ENCODE measurements at places on chromosomes 7 and 10.

GRCh38 chr10:114755537-114755936, 66.0 kb upstream of the FHIP2A start:
- no peak for DNase-seq

DNA sequence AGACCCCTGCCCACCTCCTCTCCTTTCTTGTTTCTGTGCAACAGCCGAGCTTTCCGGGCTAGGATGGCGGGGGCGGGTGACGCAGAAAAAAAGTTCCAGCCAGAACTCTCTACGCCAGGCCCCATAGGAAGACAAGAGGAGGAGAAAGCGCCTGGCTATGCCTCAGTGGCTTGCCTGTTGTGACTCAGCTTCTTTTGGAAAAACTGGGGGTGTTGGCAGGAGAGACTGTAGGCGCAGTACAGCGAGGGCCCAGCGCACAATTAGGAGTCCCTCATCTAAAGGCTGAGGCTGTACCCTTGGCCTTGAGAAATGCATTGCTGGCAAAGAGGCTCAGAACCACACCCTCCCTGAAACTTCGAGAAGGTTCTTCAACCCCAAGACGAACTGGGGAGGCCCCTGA, 28.0 kb upstream of the KPNA7 start:
- no peak for DNase-seq

DNA sequence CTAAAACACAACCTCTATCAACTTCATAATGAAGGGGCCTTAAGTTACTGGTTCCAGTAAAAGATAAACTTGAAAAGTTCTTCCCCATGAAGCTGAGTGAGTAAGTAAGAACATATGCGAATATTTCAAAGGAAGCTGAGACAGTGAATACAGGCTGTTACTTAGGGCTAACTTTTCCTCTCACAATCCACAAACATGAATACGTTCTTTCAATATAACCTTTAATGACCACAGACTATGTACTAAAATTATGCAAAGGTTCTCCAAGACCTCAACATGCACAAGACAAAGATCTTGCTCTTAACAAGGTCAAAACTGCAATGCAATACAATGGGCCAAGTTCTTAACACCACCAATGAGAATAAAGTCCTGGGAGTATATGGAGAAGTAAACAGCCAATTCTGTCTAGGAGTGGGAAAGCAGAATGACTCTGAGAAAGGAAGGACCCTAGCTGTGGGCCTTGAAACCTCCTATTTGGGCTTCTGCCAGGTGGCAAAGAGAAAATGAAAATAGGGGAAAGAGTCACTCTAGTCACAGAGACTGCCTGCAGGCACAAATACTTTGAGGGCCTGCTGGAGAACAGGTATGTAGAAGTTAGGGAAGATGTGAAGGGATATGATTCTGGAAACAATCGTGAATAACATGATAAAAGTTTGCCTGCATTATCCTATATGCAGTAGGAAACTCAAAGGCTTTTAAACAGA, 43.7 kb downstream of the OSBPL3 start:
- DNase-seq: no peak

DNA sequence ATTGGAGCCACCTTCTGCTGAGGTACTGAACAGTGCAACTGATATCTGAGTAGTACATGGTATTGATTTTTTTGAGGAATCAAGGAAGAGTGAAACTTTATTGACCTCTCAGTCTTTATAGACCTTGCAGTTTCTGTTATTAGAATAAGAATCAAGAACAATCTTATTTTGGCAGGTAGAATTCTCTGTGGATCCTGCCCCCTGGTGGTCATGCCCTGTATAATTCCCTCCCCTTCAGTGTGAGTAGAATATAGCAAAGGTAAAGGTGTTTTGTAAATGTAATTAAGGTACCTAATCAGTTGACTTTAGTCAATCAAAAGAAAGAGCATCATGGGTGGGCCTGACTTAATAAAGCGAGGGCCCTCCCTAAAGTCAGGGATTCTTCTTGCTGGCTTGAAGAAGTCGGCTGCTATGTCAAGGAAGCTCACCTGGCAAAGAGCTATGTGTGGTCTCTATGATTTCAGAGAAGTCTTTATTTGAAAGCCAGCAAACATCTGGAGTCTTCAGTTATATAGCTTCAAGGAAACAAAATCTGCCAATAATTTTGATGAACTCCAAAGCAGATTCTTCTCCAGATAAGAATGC, 142.8 kb downstream of the LSM5 start:
- DNase-seq: no peak

DNA sequence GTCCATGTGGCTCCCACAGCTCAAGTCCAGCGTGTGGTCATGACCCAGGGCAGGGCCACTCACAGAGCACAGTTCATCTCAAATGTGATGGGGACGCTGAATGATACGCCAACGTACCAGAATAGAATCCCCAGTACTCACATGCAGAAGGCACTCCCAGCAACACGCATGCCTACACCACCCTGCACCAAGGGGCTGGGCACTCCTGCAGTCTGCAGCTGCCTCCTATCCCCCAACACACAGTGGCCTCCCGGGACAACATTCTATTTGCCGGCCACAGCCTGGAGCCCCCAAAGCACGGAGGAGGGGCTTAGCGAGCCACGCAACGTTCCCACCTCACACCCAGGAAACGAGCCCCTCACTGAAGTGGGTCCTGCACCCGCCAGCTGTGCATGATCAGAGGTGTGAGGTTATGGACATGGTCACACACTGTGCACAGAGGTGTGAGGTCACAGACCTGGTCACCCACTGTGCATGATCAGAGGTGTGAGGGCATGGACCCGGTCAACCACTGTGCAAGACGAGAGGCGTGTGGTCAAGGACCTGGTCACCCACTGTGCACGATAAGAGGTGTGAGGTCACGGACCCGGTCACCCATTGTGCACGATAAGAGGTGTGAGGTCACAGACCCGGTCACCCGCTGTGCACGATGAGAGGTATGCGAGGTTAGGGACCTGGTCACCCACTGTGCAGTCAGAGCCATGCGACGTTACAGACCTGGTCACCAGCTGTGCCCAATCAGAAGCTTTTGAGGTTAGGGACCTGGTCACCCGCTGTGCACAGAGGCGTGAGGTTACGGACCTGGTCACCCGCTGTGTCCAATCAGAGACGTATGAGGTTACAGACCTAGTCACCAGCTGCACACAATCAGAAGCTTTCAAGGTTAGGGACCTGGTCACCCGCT, 182.8 kb downstream of the DIP2C start:
- DNase-seq: no peak

DNA sequence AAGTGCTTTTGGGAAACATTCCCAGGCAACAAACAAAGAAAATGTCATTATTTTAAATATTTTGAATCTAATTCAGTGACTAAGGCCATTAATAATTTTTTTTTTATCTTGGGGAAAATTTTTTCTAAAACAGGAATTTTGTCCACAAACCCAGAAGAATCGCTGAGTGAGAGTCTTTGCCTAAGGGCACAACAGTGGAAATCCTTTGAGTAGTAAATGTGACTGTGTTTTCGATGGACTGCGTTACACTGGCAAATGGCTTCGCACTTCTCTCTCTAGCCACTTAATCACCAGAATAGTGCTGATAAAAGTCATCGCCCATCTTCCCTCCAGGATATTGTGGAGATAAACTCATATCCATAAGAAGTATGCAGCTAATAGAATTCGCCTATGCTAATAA, 430.3 kb upstream of the AKR1E2 start:
- no peak for DNase-seq

All from T-helper 22 cell (primary cell).